ENCODE measurements at places on chromosomes 12 and 14.

- DNase-seq: no peak
Observed at GRCh38 chr12:31951939-31952338, 7.3 kb upstream of the RESF1 start.

GRCh38 chr12:66662729-66663128 lies 16.1 kb downstream of the GRIP1 start:
- DNase-seq: no peak

- no peak for DNase-seq
Observed at GRCh38 chr14:32330351-32331111, 1.4 kb downstream of the AKAP6 start.

DNA sequence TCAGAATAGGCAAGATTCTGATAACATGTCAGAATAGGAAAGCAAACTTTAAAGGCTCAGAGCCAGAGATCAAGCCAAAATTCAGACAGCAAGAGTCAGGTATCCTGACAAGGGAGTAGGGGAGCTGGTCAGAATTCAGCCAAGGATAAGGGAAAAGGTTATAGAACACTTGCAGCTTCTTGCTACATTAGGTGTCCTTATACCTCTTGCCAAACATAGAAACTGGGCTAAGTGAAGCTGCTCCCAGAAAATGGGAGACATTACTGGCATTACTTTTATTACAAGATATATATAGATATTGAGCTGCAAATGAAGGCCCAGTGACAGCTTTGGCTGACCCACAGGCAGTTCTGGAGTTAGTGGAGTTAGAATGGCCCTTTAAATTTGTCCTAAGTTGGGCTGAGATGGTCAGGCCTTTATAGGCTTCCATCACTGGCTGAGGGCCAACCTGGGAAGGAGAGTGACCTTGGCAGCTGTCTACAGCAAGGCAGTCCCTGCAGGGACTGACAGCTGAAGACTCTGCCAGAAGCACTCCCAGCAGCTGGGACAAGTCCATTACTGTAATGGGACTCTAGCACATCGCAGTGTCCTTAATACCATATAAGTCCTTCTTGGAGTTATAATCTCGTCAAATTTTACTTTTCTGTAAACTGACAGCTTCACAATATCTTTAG lies 83.0 kb downstream of the LRRC9 start:
- no peak for DNase-seq

DNA sequence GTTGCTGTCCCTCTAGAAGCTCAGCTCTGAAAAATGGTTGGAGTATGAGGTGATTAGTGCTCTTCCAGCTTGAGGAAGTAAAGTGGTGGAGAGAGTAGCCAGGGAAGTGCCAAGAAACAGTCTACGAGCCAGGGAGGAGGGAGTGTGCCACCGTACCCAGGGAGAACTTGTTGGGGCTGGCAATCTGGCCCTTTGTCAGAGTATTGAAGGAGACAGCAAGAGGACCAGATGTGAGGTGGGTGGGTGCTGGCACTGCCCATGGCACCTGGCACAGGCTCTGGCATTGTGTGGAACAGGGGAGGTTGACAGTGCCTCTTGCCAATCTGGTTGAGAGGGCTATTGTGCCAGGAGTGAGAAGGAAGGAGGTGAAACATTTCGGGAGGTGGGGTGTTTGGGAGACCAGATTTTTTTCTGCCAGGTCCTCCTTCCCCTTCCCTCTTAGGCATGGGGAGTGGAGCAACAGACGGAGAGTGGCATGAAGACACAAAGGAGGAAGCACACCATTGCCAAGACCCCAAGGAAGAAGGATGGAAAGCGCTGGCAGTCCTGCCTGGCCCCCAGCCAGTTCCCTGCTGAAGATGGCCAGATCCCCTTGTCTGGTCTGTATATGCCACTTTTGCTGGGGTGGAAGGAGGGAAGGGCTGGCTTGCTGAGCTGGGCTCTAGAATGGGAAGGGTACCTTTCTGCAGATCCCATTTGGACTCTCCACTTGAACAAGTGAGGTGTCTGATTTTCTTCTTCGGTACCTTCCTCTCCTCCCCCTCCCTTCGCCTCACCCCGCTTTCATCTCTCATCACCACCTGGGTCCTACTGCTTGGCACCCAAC lies 37.5 kb downstream of the ZFHX2 start:
- peak; percentile 83 for DNase-seq

DNA sequence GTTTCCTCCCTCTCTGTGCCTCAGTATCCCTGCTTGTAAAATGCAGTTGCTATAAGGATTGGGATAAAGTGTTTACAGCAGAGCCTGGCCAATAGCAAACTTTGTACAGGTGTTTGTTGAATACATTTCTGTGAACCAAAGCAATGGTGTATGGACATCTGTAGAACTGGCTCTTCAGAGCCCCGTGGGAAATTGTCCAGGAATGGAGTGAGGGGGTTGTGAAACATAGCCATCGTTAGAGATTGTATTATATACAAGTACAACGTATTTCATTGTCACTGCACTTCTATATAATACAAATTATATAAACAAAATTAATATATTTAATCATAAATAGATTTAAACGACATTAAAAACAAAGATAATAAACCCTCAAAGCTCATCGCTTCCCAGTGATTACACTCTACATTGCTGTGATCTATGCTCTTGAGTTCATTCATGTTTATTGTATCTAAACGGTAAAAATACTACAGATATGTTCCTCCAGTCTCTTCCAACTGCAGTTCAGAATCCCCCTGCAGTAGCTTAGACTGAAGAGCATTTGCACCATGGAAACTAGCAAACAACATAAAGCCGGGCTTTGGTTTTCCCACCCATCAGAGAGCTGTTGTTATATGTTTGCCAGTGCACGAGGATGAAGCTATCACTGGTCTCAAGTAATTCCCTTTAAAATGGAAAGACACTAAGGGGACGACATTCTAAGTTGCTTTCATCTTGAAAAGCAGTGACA lies 216.7 kb downstream of the TMEM132C start:
- DNase-seq: no peak

DNA sequence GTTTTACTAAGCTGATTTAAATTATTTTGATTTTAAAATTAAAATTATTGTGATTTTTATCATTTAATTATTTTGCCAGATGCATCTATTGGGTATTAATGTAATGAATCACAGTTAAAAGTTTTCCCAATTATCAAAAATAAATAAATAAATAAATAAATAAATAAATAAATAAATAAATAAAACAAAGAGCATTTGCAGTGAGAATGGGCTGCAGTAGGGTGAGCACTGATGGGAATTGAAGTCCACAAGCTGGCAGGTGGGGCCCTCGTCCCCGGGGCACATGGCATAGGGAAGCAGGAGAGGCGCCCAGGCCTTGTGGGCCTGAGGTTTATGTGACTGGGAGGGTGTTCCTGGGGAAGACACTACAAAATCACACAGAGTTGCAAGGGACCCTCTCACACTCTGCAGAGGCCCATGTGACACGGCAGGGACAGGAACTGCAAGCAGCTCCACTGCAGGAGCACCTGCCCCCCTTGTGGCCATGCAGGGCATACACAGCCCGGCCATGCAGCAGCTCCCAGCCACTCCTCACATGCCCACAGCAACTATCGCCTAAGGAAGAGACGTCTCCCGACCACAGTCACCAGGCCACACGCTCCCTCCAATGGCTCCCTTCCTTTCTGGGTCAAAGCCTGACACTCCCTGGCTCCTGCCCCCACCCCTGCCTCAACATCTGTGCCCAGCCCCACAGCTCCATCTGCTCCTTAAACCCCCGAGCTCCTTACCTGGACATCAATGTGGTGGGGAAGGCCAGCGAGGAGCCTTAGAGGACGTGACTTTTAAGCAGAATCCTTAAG lies 256.3 kb upstream of the SFSWAP start:
- no peak for DNase-seq

DNA sequence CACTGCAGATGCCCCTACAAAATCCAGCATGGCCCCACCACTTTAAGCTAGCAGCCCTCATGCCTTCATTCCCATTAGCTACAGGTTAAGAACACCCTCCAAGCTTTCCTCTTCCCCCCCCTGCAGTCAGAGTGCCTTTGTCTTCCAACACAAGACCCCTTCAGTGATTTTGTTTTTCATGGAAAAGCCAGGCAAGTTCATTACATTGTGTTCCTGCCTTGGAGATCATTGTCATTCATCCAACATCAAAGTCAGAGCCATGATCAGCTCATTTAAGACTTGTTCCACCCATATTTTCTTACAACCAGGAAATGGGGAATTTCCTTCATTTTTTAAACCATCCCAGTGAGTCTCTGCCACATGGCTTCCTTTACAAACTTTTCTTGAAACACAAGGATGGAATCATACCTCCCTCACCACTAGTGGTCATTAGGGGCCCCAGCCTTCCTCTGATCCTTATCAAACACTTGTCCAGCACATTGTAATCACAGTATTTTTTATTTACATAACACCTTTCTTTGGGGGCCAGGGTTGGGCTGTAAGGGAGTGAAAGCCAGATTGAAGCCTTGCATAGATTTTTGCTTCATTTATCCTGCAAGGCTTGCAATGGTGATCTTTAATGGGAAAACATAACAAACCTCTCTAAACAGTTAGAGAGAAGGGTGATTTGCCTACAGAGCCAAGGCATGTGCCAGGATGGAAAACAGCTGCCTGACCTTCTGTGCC lies 765.3 kb downstream of the MED13L start:
- DNase-seq: no peak

GRCh38 chr12:109600481-109600880 lies 26.9 kb downstream of the MVK start:
- no peak for DNase-seq

- DNase-seq: peak; percentile 85
Observed at GRCh38 chr14:51651388-51652167, at the start of gene FRMD6. Gene FRMD6 (plus strand): TSS chr14:51651910. CDS start chr14:51689837, 37,927 bp downstream.

DNA sequence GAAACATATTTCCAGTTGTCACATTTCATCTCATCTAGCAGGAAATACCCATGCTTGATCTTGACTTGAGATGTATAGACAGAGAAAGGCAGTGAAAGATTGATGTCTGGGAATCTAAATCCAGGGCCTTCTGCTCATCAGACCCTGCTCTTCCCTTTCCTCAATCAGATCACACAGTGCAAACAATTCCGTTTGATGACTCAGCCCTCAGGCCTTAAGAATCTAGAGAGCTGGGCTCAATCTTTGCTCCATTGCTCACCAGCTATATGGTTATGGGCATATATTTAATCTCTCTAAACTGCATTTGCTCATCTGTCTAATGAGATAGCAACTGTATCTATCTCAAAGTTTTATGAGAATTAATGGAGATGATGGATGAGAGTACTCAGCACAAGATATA lies 201.8 kb upstream of the CCDC196 start:
- no peak for DNase-seq

GRCh38 chr12:100017056-100017455 lies 32.3 kb upstream of the ANKS1B start:
- DNase-seq: no peak

DNA sequence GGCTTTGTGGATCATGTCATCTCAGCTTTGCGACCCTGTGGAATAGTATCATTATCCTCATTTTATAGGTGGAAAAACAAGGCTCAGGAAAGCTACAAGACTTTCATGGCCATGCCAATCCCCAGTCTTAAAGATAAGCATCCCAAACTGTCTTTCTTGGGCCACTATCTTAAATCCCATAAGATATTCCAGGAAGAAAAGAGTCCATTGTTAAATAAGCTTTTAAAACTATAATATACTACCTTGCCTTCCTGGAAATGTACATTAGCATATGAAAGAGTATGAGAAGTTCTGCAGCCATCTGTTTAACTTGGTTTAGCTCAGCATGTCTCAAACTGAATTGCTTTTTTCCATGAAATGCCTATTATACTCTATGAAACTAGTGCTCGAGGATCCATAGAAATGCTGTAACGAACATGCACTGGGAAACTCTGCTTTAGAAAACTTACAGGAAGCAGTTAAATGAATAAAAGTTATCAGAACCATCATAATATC lies 77.1 kb downstream of the B4GALNT3 start:
- no peak for DNase-seq

DNA sequence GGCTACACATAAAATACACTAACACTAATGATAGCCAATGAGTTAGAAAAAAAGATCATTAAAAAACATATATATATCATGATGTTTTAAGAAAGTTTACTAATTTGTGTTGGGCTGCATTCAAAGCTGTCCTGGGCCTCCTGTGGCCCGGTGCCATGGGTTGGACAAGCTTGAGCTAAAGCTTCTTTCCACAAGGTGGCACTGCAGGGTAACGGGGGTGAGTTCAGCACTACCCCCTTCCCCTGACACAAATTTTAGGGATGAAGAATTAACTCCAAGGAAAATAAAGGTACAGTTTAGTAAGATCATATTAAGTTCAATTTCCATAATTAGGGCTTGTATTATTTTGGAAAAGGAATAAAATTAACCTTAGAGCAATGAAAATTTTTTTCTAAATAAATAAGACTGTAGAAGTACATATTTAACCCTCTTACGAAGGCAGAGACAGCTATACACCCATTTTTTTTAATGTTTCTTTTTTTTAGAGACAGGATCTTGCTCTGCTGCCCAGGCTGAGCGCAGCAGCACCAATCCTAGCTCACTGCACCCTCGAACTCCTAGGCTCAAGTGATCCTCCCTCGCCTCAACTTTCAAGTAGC lies 38.9 kb downstream of the PPP1R13B start:
- peak; percentile 67 for DNase-seq

- DNase-seq: no peak
Observed at GRCh38 chr12:124327362-124328043, 32.6 kb downstream of the RFLNA start.

DNA sequence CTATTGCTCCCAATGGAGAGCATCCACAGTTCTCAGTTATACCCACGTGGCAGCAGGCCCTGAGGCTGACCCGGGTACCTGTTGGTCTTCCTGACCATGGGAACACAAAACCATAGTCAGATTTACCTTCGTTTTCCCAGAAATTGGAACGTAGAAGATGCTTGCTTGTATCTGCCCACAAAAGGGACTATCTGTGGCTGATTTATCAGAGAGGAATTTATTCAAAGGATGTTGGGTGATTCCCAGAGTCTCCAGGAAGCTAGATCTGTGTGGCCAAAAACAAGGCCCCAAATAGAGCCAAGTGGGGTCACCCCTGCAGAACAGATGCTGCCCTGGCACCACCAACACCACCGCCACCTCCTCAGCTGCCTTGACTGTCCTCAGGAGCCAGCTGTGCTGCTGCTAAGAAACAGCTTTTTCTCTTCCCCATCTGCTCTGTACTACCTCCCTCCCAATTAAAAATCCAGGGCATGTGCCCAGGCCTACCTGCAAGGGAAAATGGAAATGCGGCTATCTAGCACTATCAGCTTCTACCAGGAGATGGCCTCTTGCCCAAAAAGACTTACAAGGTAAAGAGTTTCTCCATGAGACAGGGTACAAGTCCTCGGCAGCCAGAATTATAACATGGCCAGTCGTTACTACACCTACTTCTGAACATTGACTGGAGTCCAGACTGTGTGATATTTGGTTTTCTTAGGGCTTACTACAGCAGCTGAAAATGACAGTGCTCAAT lies 128.6 kb upstream of the PLEKHG7 start:
- DNase-seq: no peak
